ENCODE measurements at places on chromosomes 2 and 18. TPM values are rescaled to one million over a fixed set of nuclear protein-coding genes. Genes with fewer than 3 reads are reported as not detected.

Gene ATG16L1
- total RNA-seq: 45.3 TPM

DNA sequence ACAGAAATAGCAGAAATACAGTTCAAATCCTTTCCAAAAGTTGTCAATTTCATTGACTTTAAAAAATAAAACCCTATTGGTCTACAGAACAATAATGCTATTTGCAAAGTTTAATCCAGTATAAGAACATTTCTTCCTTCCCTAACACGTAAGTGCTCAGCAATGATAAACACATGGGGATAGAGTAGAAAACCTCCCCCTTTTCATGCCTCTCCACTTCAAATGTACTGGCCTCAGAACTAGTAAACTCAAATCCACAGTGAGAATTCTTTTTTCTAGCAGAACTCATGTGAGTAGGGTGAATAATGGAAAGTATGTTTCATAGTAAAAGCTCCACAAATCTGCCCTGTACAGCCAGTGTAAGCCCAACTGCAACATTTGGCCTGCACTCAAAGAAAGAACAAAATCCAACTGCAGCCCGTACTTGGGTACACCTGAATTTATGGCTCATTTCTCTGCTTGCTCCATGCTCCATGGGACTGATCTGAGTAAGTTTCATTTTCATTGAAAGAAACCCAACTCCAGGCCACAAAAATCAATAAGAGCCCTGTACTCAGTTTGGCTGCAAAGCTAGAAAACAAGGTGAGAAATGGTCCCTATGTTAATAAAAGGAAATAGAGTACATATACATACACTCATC, 115.0 kb upstream of the RMDN2 start:
- DNase-seq: no peak

DNA sequence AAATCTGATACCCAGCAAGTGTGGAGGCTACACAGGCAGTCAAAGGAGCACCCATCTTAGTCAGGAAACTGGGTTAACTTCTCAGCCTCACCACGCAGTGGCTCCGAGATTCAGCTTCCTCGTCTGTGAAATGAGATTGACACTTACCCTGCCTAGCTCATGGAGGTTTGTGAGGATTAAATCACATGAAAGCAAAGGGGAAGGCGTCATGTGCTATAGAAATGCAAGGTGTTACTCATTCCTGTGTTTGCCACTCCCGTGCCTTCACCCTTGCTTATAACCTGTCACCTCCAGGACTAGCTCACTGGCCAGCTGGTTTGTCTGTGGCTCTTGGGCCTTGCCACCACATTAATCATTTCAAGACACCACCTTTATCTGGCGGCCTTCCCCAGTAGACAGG, 118.9 kb upstream of the FOSL2 start:
- peak; percentile 60 for DNase-seq

- no peak for DNase-seq
These were observed 418.8 kb upstream of the HS6ST1 start for GRCh38 chr2:128737546-128737826.

GRCh38 chr2:240564561-240565332, 3.5 kb upstream of the RNPEPL1 start:
- peak; percentile 14 for DNase-seq

- no peak for DNase-seq
These were observed 353 bp upstream of the NUP35 start for GRCh38 chr2:183123959-183124221.

Gene CSRNP3
- total RNA-seq: 1.7 TPM

Gene CRYGD
- not detected for total RNA-seq

DNA sequence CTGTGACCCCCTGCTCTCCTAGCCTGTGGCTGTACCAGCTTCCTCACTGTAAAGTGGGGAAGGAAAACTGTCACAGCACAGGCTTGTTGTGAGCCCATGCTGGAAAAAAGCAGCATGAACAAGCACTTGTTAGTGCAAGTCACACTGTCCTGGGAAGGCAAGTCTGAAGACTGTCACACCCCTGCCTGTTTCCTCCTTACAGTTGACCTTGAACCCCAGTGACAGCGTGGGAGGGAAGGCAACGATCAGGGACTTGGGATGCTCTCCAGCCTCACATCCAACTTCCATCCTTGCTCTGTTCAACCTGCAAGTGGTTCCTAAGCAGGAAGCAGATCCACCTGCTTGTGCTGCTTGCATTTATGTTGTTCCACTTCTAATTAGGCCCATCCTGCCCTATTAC, 311.3 kb upstream of the KLHL29 start:
- DNase-seq: no peak

DNA sequence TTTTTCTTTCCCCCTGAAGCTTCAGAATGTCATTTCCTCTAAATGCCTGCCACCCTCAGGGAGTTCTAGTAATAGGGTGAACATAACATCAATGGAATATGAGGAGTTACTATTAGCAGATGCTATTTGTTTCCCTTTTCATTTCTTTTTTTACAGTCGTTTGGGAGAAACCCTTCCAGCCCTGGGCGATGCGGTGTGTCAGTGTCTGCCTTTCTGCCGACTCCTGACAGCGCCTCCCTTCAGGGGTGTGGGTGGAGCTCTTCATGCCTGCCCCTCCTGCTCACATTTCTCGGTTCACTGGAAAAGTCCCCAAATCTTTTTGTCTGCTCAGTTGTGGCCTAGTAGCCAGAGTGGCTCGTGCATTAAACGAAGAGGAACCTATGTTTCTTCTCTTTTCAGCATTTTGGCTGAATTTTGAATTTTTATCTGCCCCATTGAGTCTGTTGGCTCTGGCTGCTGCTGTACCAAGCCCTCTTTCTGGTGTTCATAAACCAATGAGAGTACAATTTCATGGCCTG, 72.3 kb downstream of the FMNL2 start:
- peak; percentile 38 for DNase-seq

GRCh38 chr2:60479226-60480088, 74.0 kb downstream of the BCL11A start:
- peak; percentile 42 for DNase-seq

Gene RAB10
- total RNA-seq: 150 TPM

DNA sequence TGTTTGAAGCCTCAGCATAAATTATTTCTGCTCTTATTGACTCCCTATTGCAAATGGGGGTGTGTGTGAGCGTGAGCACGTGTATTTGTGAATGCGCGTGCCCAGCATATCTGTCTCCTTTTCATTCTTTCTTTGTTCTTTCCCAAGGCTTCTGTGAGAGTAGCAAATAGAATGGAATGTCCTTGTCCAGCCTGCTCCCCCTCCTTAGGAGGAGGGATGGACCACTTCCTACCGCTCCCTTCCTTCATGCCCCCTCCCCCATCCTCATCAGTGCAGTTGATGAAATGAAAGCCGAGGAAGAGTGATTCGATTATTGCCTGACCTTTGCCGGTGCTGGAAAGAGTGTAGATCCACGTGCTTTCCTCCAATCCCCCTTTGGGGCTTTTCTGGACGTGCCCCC, 102.0 kb downstream of the CPO start:
- DNase-seq: no peak

- no peak for DNase-seq
These were observed 139.5 kb upstream of the LRP1B start for GRCh38 chr2:142270291-142270690.

Gene CD28
- total RNA-seq: not detected

DNA sequence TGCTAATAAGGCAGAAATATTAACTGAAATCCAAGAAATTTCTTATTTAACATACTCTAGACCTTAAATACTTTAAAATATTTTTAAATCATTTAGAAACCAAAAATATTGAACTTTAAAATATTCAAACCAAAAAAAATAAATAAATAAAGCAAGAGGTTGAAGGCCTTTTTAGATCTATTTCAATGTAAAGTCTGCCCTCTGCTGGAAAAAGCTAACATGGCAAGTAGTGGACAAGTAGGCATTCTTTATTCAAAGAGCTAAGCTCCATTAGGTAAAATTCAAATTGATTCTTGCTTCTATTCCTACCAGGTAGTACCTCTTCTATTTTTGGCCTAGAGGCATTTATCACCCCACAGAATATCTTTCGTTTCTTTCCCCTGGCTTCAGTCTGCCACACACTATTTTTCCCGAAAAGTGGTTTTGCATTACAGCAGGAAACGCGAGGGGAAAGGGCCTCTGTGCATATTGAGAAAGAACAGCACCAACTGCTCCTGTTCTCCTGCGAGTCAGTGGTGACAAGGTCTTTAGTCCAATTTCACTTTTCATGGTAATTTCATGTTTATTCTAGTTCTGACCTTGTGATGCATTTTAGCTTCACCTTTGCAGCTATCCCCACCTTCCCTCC, 20.4 kb downstream of the IFIH1 start:
- DNase-seq: peak; percentile 58

GRCh38 chr2:212158081-212158480, 380.5 kb downstream of the ERBB4 start:
- DNase-seq: no peak

GRCh38 chr2:219452361-219453317, 18.0 kb downstream of the SPEG start:
- peak; percentile 39 for DNase-seq

Measured in transverse colon (tissue), 4 donors.